GM23338 (cell line): ENCODE measurements at places on chromosomes 7 and 10. TPM values are rescaled to one million over a fixed set of nuclear protein-coding genes. Genes with fewer than 3 reads are reported as not detected.
A peak's percentile ranks its signal among the peaks of the same experiment; 100 is the strongest.

DNA sequence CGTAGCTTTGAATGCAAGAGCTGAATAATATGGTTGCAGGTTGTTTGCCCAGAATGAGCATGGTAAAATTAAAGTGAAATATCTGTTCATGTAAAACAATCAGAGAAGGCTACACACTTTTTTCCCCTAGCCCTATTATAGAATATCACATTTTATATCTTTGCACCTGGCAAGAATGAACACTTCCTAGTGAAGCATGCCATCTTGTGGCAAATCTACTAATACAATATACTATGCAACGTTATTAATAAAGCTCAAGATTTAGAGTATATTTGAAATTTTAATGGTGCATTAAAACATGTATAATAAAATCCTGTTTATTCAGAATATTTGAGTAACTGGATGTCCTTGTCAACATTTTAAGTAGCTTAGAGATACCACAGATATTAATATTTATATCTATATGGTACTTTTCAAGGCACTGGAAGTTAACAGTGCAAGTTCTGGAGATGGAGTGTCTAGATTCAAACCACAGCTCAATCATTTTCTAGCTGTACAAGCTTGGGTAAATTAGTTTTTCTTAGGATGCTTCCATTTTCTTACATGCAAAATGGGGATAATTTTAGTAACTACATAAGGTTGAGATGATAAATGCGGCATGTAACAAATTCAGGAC, 643.1 kb upstream of the SEMA3D start:
- H3K4me3 ChIP-seq = no peak overlapping the region
- peaks cover 9% of the 10 kb centered on the region; the same call in 1 of the 2 replicates for H3K4me1 ChIP-seq
- no peak overlapping the region for H3K27ac ChIP-seq
- H3K27me3 ChIP-seq = no peaks in the 10 kb centered on the region
- DNase-seq = no peak
- H3K36me3 ChIP-seq = no peaks in the 10 kb centered on the region

DNA sequence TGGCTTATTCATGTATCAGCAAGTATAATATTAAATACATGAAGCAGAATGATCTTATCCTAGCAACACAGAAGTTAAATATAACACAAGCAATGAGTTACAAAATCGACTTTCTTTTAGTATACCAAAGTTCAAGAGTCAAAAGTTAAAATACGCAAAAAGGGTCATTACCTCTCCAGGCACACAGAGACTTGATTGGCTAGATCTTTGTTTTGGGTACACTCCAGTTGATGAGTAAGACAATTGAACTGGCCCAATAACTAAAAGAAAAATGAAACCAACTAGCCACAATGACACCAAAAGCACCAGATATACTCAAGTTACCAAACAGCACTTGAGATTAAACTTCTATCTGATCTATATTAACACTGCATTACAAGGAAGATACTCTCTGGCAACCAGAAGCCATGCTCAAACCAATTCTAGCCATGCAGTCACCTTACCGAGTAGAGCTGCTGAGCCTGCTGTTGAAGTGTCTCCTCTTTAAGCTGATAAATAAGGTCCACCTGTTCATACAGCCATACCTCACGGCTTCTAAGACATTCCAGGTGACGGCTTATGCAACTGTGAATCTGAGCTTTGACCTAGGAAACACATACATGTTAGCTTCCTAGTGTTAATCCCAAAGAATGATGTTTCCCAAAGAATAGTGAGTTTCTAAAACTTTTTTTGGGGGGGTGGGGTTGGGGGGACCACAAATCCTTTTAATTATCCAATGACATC, 15.6 kb downstream of the NCOA4 start:
- no peaks in the 10 kb centered on the region for H3K27me3 ChIP-seq
- H3K4me1 ChIP-seq = peaks cover 3% of the 10 kb centered on the region; the same call in 1 of the 2 replicates
- H3K36me3 ChIP-seq = peaks cover 6% of the 10 kb centered on the region; the same call in 1 of the 2 replicates
- DNase-seq = no peak
- H3K4me3 ChIP-seq = no peak overlapping the region

GRCh38 chr7:47433564-47433895, 148.4 kb downstream of the TNS3 start:
- H3K4me1 ChIP-seq = no peaks in the 10 kb centered on the region
- no peaks in the 10 kb centered on the region for H3K36me3 ChIP-seq
- H3K27ac ChIP-seq = no peak overlapping the region
- H3K4me3 ChIP-seq = no peak overlapping the region
- H3K27me3 ChIP-seq = no peaks in the 10 kb centered on the region
- no peak for DNase-seq

DNA sequence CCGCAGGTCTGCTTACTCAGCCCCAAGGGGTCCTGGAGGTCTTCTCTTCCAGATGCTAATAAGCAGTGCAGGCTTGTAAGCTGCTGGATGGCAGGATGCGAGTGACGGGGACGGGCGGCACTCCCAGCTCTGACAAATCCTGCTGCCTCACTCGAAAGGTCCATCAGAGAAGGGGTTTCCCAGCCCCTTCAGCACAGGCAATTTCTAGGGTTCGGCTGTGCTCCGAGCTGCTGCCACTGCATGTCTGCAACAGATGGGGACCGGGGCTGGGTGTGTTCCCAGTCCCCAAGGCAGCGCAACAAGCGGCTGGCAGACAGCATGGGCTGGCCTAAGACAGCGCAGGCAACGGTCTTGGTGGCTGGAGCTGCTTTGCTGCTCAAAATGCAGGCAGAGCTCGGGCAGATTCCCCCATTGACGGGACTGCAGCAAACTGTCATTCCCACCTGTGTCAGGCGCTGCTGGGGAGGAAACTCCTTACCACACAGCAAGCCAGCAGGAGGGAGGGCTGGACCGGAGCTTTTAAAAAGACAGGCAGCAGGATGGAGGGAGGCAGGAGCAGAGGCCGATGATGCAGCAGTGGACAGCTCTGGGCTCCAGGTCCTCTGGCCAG, 62.4 kb downstream of the PRKAG2 start:
- H3K36me3 ChIP-seq = no peaks in the 10 kb centered on the region
- H3K4me3 ChIP-seq = no peak overlapping the region
- H3K4me1 ChIP-seq = peaks cover 4% of the 10 kb centered on the region; the same call in 1 of the 2 replicates
- no peak overlapping the region for H3K27ac ChIP-seq
- DNase-seq = peak; percentile 39

GRCh38 chr7:23335136-23335535, 36.0 kb downstream of the MALSU1 start:
- H3K4me3 ChIP-seq = no peak overlapping the region
- H3K27ac ChIP-seq = peak overlapping the region; percentile 65; the same call in 1 of the 2 replicates
- no peaks in the 10 kb centered on the region for H3K4me1 ChIP-seq
- H3K27me3 ChIP-seq = no peaks in the 10 kb centered on the region

DNA sequence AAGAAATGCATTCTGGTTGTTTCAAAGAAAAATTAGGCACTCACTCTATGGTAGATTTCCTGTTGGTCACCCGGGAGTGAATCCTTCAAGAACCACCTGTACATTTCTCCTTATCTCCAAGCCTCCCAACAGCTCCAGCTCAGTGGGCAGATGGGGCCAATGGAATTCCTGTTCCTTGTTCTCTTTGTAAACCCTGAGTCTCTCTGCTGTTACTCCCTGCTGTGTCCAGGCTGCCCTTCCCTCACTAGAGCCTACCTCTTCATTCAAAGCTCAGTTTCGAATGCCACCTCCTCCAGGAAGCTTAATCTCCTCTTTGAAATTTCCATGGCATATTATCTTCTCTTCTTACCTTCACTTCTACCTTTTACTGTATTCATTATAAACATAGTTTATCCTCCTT, 3.5 kb upstream of the BMPER start:
- H3K27ac ChIP-seq = no peak overlapping the region
- H3K36me3 ChIP-seq = no peaks in the 10 kb centered on the region
- H3K4me1 ChIP-seq = peaks cover 43% of the 10 kb centered on the region
- DNase-seq = peak; percentile 69

DNA sequence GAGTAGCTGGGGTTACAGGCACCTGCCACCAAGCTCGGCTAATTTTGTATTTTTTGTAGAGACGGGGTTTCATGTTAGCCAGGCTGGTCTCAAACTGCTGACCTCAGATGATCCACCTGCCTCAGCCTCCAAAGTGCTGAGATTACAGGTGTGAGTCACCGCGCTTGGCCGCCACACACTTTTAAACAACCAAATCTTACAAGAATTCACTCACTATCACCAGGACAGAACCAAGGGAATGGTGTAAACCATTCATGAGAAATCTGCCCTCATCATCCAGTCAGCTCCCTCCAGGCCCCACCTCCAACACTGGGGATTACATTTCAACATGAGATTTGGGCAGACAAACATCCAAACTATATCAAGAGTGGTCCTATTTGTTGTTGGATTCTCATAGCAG, 43.6 kb downstream of the MGAM start:
- no peak overlapping the region for H3K27ac ChIP-seq
- H3K27me3 ChIP-seq = no peaks in the 10 kb centered on the region
- no peak overlapping the region for H3K4me3 ChIP-seq
- DNase-seq = no peak
- H3K36me3 ChIP-seq = no peaks in the 10 kb centered on the region
- 0 out of 2 replicates have a peak, but pooled peaks cover 4% of the 10 kb centered on the region for H3K4me1 ChIP-seq

DNA sequence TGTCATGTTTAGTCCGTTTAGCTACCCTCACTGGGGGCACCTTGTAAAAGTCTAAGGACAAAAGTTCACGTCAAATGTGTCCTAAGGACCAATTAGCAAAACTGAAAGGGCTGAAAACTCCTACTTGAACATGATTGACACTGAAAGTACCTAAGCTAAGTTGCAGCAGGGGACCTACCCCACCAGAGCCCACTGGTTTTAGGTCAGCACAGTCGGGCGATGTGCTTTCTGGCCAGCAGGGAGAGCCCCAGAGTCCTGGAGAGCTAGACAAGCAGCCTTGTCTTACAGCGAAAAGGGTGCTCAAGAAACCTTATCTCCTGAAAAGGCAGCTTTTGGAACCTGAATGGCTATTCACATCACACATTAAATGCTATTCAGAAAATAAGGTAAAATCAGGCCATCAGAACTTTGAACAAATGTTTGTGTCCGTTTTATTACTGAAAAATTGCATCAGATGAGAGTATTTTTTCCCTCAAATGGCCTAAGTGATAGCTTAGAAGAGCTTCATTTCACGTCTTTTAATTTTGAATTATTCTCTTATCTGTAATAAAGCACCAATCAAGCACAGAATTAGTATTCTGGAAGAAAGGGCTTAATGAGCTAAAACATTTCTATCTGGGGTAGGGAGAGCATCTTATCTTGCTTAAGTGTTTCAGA, 52.2 kb upstream of the MKI67 start:
- H3K4me1 ChIP-seq = no peaks in the 10 kb centered on the region
- H3K27me3 ChIP-seq = no peaks in the 10 kb centered on the region
- 0 out of 2 replicates have a peak, but pooled peaks cover 6% of the 10 kb centered on the region for H3K36me3 ChIP-seq
- no peak overlapping the region for H3K4me3 ChIP-seq

DNA sequence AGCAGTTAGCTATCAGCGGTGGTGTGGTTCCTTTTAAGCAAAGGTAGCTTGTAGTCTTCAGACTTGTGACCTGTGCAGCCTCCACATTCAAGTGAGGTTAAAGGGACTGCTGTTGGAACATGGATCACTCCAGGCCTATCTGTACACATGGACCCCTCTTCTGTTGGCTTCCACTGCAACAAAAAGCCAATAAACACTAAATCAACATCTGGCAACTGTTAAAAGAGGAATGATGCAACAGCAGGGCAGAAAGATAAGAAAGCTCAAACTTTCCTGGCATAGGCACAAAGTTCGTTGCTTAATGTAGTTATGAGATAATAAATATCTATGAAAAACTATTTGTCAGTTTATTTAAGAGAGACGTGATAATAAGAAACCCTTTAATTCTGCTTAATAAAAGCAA, 4.0 kb upstream of the MINPP1 start:
- no peak for DNase-seq
- H3K4me3 ChIP-seq = no peak overlapping the region
- H3K27me3 ChIP-seq = no peaks in the 10 kb centered on the region
- H3K4me1 ChIP-seq = peaks cover 4% of the 10 kb centered on the region; the same call in 1 of the 2 replicates
- no peak overlapping the region for H3K27ac ChIP-seq

GRCh38 chr10:124921261-124921660, 20.7 kb upstream of the ZRANB1 start:
- DNase-seq = no peak
- no peaks in the 10 kb centered on the region for H3K27me3 ChIP-seq
- peaks cover 19% of the 10 kb centered on the region for H3K4me1 ChIP-seq
- H3K27ac ChIP-seq = no peak overlapping the region
- H3K36me3 ChIP-seq = peaks cover 4% of the 10 kb centered on the region; the same call in 1 of the 2 replicates

DNA sequence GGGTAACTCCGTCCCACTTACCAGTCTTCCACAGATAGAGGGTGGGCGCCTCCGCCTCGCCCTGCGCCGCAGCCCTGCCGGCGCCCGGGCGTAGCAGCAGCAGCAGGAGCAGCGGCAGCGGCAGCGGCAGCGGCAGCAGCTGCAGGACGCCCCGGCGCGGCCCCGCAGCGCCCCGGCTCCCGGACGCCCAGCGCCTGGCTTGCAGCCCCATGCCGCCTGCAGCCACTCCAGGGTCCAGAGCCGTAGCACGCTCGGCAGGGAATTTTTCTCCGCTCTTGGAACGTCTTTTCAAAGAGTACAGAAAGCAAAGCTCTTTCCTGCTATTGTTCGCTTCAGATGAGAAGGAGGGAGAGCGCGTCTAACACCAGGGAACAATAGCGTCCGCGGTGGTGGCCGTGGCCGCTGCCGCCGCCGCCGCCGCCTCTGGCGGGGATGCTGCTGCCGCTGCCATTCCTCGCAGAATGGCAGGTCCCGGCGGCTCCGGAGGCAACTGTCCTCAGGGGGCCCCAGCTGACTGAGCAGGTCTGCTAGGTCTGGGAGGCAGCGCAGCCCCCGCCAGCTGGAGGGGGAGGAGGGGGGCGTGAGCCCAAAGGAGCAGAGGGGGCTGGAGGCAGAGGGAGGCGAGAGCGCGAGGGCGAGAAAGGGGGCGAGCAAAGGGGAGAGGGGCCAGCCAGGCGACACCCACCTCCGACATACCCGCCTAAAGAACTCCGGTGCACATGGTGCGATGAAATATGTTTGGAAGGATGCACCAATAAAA, at the start of gene THSD7A:
Gene THSD7A (minus strand): TSS at position 463 of the 760 bp plus-strand sequence. CDS start 252 bp downstream, at position 211.
- DNase-seq = peak; percentile 71
- no peak within 1 kb of the TSS for H3K27ac ChIP-seq
- H3K4me3 ChIP-seq = peak within 1 kb of the TSS; percentile 68
- H3K36me3 ChIP-seq = no peaks in the 10 kb centered on the region
- H3K4me1 ChIP-seq = peaks cover 25% of the 10 kb centered on the region

GRCh38 chr7:134639061-134639460, 7.6 kb upstream of the BPGM start:
- H3K27me3 ChIP-seq = no peaks in the 10 kb centered on the region
- no peak for DNase-seq
- no peaks in the 10 kb centered on the region for H3K4me1 ChIP-seq
- no peaks in the 10 kb centered on the region for H3K36me3 ChIP-seq

GRCh38 chr7:134301592-134301991, 15.1 kb downstream of the SLC35B4 start:
- H3K36me3 ChIP-seq = peaks cover 16% of the 10 kb centered on the region; the same call in 1 of the 2 replicates
- H3K27me3 ChIP-seq = no peaks in the 10 kb centered on the region
- no peak overlapping the region for H3K27ac ChIP-seq
- H3K4me3 ChIP-seq = no peak overlapping the region
- no peak for DNase-seq
- H3K4me1 ChIP-seq = peaks cover 12% of the 10 kb centered on the region

NXPH1 gene
- total RNA-seq = 3.0 and 5.2 TPM in 2 replicates

CYP26C1 gene
- total RNA-seq = 0.24 TPM in 1 of 2 replicates, not detected in the other

LRGUK gene
- 3.8 and 7.1 TPM in 2 replicates for total RNA-seq

NKX6-2 gene
- total RNA-seq = 0.24 TPM in 1 of 2 replicates, not detected in the other

STMP1 gene
- 23.0 and 25.1 TPM in 2 replicates for total RNA-seq

SYNPO2L gene
- total RNA-seq = 0.08 TPM in 1 of 2 replicates, not detected in the other

HIF1AN gene
- 25.3 and 26.3 TPM in 2 replicates for total RNA-seq

PDE1C gene
- 0.28 and 0.74 TPM in 2 replicates for total RNA-seq

CHST15 gene
- 10.9 and 11.2 TPM in 2 replicates for total RNA-seq
